Esophagus mucosa (tissue), 1 donor: ENCODE measurements at places on chromosomes 1 and 21.

GRCh38 chr21:45496968-45497845, 45.0 kb downstream of the SLC19A1 start:
- ATAC-seq: no peak

DNA sequence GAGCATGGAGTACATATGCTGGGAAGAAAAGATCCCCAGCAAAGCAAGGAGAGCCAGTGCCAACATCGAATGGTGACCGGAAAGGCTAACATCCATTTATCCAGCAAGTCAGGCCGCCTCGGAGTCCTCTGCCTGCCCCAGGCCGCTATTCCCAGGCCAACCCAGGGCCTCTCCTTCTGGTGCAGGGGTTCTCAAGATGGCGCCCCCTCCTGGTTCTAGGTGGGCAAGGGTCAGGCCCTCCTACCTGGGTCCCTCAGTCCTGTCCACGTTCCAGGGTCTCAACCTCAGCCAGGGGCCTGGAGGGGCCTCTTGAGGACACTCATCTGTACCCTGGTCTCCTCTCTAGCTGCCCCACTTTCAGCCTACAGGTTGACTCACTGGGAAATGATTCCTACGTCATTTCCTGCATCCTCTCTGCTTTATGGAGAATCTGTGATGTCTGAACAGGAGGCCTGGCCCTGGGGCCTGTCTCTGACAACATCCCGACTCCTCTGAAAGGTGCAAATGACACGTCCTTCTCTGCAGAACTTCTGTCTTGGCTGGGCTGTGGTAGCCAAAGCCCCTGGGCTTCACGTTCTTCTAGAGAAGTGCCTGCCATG, 145.3 kb downstream of the PSMG1 start:
- peak; percentile 8 for ATAC-seq

- ATAC-seq: no peak
These were observed 23.4 kb downstream of the C8A start for GRCh38 chr1:56877973-56878372.

- no peak for ATAC-seq
These were observed 38.0 kb downstream of the FOXO6 start for GRCh38 chr1:41399145-41399795.

GRCh38 chr1:109131800-109132199, 17.9 kb downstream of the ELAPOR1 start:
- no peak for ATAC-seq

GRCh38 chr1:3697810-3698209, 45.5 kb downstream of the TP73 start:
- ATAC-seq: no peak

- ATAC-seq: no peak
These were observed 5.1 kb downstream of the PAFAH2 start for GRCh38 chr1:25992689-25993171.

GRCh38 chr1:194548071-194548470, 1361.7 kb upstream of the B3GALT2 start:
- ATAC-seq: no peak

DNA sequence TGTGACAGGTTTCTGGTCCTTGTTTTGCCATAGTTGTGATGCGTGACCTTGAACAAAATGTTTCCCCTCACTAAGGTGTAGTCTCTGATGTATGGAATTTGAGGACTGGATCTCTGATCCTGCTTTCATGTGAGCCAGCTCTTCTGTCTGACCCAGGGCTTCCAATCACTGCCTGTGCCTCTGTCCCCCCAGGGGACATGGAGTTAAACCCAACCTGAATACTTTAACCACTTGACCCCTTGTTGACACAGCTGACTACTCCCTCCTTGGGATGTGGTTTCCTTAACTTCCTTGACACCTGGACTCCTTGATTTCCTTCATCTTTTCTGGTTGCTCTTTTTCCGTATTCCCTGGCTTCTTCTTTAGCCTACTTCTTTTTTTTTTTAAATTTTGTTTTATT, 36.0 kb upstream of the SSBP3 start:
- no peak for ATAC-seq

- ATAC-seq: no peak
These were observed 158.5 kb downstream of the HS2ST1 start for GRCh38 chr1:87072904-87073303.

- ATAC-seq: no peak
These were observed 56.6 kb downstream of the SMYD2 start for GRCh38 chr1:214337511-214337910.

DNA sequence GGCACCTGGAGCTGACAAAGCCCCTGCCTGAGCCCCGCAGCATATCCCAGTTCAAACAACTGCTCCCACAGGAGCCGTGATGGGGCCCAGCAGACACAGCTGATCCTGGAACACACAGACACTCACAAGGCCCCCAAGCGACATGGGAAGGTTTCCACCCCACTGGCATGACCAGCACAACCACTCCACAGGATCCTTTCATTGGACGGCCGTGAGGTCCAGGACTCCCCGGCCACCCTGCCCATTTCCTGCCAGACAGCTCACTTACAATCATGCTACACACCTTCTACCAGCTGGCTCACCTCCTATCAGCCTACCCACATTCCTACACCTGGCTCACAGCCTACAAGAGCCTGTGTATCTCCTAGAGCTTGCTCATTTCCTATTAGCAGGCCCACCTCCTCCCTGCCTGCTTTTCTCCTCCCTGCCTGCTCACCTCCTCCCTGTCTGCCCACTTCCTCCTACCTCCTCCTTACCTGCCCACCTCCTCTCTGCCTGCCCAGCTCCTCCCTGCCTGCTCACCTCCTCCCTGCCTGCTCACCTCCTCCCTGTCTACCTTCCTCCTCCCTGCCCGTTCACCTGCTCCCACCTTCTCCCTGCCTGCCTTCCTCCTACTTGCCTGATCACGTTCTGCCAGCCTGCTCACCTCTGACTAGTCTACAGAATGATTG, 73.9 kb downstream of the MATN1 start:
- peak; percentile 81 for ATAC-seq

- ATAC-seq: peak; percentile 42
These were observed 21.8 kb upstream of the PDC start for GRCh38 chr1:186482661-186483255.

- ATAC-seq: no peak
These were observed 49.9 kb upstream of the TMPRSS2 start for GRCh38 chr21:41557884-41558283.

DNA sequence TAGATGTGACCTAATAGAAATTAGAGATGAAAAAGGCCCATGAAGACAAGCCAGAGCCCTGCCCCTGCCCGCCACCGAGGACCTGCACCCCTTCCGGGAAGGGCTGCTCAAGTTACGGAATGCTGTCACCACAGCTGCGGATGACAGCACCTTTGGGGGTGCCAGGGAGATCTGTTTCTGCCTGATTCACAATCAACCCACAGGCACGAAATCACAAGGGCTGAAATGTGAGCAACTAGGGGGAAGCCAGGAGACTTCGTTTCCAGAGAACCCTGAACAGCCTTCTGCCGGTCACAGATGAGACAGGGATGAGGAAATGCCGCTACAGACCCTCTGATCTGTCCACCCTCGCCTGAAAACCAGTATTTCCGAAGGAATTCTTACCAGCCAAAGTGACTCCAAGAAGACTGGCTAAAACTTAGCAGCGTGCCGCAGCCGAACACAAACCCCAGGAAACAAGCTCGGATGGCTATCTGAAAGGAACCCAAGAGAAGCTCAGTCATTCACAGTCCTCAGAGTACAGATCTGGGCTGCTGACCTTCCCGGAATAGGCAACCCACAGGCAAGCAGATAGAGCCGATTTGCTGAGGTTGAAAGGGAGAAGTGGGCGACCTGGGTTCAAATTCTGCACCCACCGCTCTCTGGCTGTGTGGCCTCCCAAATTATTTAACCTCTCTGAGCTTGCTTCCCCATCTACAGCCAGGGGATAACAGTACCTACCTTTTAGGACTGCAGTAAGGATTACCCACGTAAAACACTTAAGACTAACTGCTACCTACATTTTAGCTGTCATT, 1.1 kb downstream of the ICMT start:
- ATAC-seq: peak; percentile 15

- no peak for ATAC-seq
These were observed 30.1 kb upstream of the TENT5C start for GRCh38 chr1:117575586-117576225.
